ENCODE measurements at places on chromosomes 13 and 19.

- DNase-seq = no peak
Observed at GRCh38 chr13:100508996-100509395, 79.6 kb downstream of the GGACT start.

DNA sequence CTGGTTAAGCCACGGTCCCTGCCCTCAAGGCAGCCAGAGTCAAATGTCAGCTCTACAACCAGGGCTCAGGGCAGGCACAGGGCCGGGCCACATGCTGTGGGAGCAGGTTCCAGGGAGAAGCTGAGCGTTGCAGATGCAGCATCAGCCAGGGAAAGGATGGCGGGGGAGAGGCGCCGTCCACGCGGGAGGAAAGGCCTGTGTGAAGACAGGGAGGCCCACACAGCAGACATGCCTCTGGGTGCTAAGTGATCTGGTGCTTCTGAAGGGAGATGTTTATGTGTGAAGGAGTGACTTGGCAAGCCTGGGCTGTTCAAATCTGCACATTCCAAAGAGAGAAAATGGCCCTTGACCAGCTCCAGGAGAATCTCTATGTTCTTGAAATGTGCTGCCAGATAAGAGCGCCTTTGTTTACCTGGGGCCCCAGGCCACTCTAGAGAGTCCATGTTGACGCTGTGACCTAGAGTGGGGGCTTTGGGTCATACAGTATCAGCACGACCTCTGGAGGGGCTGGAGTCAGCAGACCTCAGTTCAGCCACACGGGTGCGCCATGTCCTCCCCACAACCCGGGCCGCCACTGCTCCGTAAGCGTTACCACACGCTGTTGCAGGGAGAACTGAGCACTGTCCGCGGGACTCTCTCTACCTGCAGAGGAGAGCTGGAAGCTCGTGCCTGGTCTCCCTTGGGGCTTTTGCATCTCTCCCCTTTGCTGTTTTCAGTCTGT lies 15.9 kb upstream of the ATF5 start:
- no peak for DNase-seq

GRCh38 chr13:99296398-99296797 lies 10.8 kb downstream of the GPR183 start:
- DNase-seq = no peak

GRCh38 chr19:35074426-35075201 lies 33.1 kb downstream of the HPN start:
- DNase-seq = no peak

DNA sequence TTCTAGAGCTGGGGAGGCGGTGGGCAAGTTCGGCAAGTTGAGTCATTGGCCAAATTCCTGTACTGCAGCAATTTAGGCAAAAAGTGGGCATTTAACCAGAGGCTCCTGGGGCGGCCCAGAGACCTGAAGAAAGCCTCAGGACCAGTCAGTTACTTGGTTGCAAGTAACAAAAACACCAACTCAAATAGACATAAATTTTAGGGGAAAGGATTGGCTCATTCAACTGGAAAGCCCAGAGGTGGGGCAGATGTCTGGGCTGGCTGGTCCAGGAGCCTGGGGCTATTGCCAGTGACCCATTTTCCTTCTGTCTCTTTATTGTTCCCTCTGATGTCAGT lies 97.1 kb downstream of the SIPA1L3 start:
- DNase-seq = no peak

DNA sequence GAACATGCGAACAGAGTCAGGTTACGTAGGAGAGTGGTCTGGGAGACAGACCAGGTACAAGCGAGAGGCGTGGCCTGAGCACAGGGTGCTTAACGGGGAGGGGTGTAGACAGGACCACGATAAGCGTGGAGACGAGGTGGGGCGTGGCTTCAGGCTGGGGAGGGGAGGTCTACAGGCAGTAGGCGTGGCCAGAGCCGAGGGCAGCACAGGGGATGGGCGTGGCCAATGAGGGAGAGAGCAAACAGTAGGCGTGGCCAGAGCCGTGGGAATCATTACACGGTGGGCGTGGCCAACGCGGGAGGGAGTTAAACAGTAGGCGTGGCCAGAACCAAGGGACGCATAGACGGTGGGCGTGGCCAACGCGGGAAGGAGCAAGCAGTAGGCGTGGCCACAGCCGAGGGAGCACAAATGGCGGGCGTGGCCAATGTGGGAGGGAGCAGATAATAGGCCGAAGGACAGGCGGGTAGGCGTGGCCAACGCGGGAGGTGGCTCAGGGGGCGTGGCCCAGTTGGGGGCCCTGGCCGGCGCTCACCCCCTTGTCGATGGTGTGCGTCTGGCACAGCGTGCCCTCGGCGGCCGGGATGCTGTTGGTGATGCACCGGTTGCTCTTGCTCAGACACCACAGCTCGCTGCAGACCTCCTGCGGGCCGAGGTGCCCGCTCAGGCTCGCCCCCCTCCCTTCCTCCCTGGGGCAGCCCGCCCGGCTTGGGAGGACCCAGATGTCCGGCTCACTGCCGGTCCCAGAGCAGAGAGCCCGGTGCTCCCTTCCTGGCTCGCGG lies 15.2 kb upstream of the MYO1F start:
- DNase-seq = peak; percentile 89

- DNase-seq = no peak
Observed at GRCh38 chr13:108313382-108313781, 43.9 kb downstream of the TNFSF13B start.

- no peak for DNase-seq
Observed at GRCh38 chr13:50612717-50613116, 230.8 kb downstream of the DLEU7 start.

DNA sequence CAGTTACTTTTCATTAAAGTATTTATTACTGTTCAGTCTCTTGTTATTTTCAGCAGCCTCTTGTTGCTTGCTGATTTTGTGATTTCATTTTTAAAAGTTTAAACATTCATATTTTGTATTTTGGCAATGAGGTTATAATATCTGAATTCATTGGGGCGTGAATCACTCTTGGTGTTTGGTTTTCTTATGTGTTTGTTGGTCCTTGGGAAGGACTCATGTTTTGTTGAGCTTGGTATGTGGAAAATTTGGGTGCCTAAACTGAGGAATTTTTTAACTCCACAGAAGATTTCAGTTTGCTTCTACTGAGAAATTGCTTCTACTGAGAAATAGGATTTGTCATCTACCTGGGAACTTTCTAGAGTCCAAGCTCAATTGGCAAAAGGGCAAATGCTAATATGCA lies 38.2 kb downstream of the PDS5B start:
- no peak for DNase-seq

GRCh38 chr13:20969182-20969581 lies 66.6 kb upstream of the XPO4 start:
- DNase-seq = no peak

DNA sequence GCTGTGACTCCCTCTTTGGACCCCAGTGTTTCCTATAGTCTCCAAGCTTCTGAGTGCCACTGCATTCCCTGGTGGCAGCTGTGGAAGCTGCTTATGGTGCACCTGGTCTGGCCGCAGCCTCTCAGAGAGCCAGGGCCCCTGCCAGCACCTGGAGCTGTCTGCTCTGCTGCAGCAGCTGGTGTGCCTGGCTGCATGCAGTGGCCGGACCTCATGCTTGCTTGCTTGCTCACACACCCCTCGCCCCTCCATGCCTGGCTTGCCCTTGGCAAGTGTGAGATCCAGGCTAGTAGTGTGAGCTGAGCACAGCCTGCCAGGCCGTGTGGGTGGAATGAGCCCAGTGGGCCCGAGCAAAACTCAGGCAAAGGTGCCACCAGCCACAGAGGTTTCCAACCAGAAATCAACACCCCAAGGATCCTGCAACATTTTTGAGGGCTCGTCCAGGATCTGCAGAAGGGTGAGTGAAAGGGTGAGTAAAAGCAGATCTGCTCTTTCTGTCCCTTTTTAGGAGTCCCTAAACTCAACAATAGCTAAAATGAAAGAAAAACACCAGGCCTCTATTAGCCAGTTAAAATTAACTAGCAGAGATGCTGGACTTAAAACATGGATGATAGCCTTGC lies 7.6 kb upstream of the MLLT1 start:
- DNase-seq = no peak

All from activated gamma-delta T cell (primary cell).